Aorta (tissue), 5 donors: ENCODE measurements at places on chromosomes 5 and 9. TPM values are rescaled to one million over a fixed set of nuclear protein-coding genes. Genes with fewer than 3 reads are reported as not detected.

The SLC30A5 gene
- polyA plus RNA-seq = 23.5 TPM

The SLC25A2 gene
- polyA plus RNA-seq = not detected

The SMIM23 gene
- polyA plus RNA-seq = not detected

The ZFP2 gene
- 1.6 TPM for polyA plus RNA-seq

The ANKRD20A1 gene
- polyA plus RNA-seq = not detected

The PHF19 gene
- polyA plus RNA-seq = 66.7 TPM

The GOLGA1 gene
- polyA plus RNA-seq = 11.5 TPM

The ERP44 gene
- 10.5 TPM for polyA plus RNA-seq

The CEL gene
- polyA plus RNA-seq = 1.5 TPM

The SPINK4 gene
- polyA plus RNA-seq = not detected

- no peak for DNase-seq
Measured at GRCh38 chr9:72718503-72718902, 197.1 kb downstream of the TMC1 start.

DNA sequence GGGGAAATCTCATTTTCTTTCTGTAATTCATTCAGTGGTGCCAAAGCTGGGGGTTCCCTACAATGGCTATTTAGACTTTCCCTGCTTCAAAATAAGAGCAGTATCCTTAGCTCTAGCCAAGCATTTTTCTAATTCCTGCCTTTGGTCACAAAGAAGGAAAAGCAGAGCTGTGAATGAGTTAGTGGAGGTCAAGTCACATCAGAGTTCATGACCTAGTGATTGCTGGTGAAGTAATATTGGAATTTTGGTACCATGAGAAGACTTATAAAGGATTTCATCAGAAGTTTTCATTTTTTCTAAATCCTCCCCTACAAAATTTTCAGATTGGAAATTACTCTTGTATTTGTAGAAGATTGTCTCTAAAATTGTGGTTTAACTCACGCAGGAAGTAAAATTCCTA, 28.0 kb downstream of the DNAJC21 start:
- DNase-seq = no peak

GRCh38 chr5:151174612-151175101, 17.1 kb upstream of the ANXA6 start:
- DNase-seq = no peak

- DNase-seq = no peak
Measured at GRCh38 chr9:40927260-40927631, 201.2 kb downstream of the FOXD4L6 start.

DNA sequence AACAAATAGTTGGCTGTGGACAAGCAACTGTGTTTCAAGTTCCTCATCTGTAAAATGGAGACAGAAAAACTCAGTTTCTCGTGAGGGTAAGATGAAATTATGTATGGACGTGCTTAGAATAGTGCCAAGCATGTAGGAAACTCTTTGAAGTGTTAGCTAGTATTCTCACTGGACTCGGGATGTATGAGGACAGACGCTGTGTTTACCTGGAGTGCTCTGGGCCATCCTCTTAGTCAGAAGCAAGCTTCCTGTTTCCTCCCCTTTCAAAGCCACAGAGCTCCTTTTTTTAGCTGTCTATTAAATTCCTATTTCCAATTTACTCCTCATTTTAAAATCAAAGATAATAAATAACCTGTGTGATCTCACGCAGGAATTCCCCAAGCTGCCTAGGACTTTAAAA, 23.8 kb upstream of the IQGAP2 start:
- no peak for DNase-seq

DNA sequence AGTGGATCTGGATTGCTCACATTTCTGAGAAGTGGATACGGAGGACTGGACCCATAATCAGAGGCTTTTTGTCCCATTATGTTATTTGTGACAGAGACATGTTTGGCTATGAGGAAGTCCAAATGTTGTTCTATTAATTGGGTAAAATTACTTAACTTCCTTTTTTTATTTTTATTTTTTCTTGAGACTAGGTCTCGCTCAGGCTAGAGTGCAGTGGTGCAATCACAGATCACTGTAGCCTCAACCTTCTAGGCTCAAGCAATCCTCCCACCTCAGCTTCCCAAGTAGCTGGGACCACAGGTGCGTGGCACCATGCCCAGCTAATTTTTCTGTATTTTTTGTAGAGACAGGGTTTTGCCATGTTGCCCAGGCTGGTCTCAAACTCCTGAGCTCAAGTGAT, 11.9 kb upstream of the PGGT1B start:
- no peak for DNase-seq

GRCh38 chr5:66814146-66814991, 218.2 kb downstream of the MAST4 start:
- DNase-seq = no peak

GRCh38 chr9:111871499-111871855, 25.1 kb upstream of the UGCG start:
- no peak for DNase-seq

- no peak for DNase-seq
Measured at GRCh38 chr9:69395718-69396117, 70.7 kb downstream of the ENTREP1 start.

DNA sequence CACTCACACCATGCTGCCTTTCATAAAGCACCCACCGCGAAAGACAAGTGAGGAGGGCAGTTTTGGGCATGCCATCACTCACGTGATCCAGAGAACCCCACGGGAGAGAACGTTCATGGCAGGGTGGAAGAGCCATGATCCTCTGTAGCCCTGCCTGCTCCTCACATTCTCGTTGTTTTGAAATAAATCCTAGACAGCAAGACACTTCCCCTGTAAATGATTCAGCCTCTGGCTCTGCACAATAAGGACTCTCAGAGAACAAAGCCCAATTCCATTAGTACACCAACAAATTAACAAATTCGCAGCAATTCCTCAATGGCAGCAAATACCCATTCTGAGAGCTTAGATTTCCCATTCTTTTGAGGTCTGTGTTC, 71.5 kb downstream of the WNK2 start:
- DNase-seq = no peak

DNA sequence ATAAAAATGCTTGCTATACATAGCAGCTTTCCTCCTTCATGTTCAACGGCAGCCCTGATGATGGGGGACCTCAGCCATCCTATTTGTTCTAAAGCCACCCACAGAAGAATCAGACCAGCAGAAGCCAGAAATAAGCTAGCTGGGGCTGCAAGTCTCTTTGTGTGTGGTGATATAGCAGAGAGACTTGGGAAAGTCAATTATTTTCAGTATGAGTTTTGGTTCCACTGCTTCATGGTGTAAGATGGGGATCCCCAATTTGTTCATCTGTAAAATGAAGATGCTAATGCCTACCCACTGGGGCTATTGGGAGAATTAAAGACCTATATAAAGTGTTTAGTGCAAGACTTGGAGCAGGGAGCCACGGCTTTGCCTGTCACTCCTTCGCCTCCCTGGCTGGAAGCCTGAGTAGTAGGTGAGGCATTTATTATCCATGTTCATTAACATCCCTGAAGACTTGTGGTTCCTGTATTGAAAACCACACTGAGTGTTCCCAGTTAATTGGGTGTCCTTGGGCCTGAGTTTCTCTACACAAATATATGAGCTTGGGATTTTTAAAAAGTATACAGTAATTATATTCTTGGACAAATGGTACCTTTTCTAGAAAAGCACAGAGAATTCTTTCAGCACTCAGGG, 210.1 kb upstream of the SLC24A2 start:
- no peak for DNase-seq

GRCh38 chr5:175728885-175729828, 71.3 kb downstream of the HRH2 start:
- DNase-seq = no peak

GRCh38 chr5:124592891-124593290, 153.5 kb downstream of the ZNF608 start:
- no peak for DNase-seq

- no peak for DNase-seq
Measured at GRCh38 chr9:126301985-126302603, 24.5 kb upstream of the MVB12B start.

DNA sequence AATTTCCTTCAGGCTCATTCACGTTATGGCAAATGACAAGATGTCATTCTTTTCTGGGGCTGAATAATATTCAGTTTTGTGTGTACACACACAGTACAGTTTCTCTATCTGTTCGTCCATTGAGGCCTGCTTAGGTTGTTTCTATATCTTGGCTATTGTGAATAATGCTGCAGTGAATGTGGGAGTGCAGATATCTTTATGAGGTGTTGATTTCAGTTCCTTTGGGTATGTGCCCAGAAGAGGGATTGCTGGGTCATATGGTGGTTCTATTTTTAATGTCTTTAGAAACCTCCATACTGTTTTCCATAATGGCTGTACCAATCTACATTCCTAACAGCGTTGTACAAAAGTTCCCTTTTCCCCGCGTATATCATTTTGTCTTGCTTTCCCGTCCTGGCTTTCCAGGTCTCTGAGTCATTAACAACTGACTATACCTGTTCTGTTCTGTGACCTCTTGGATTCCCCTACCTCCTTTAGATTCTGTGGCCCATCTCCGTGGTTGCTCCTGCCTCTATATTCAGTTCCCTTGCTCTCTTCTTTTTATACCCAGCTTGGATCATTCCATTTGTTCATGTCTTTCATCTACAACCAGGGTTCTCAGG, 6.8 kb downstream of the SNX30 start:
- no peak for DNase-seq

DNA sequence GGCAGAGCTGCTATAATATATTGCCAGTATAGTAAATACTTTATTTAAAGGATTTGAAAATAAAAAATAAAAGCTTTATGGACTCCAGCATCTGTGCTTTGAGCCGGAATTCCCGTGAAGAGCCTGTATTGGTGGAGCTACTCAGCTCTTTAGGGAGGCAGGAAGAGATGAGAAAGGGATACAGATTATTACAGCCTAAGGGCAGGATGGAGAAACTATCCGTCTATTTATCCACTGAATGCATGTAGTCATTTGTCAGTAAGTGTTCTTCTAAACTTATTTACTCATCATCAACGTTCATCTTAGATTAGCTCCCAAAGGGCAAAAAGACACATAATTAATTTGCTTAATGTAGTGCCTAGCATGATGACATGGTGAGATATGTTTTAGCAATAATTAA, 48.4 kb downstream of the SLC1A1 start:
- DNase-seq = no peak

DNA sequence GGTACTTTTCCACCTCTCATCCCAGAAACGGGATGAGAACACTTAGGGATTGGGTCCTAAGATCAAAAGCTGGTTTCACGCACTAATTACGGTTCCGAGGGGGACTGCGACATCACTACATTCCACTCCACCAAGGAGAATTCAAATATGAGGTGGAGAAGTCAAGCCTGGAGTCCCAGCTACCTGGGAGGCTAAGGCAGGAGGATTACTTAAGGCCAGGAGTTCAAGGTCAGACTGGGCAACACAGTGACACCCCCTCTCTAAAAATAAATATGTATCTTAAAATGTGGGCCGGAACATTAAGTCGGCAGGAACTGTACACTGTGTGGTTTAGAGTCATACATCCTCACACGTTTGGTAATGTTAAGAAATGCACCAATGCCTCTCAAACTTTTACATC, 1.6 kb downstream of the GOLGA2 start:
- DNase-seq = no peak

- no peak for DNase-seq
Measured at GRCh38 chr5:122815218-122815767, 30.1 kb upstream of the SNX24 start.
